CD8-positive, alpha-beta T cell (primary cell): ENCODE measurements at places on chromosomes 5 and 9.

DNA sequence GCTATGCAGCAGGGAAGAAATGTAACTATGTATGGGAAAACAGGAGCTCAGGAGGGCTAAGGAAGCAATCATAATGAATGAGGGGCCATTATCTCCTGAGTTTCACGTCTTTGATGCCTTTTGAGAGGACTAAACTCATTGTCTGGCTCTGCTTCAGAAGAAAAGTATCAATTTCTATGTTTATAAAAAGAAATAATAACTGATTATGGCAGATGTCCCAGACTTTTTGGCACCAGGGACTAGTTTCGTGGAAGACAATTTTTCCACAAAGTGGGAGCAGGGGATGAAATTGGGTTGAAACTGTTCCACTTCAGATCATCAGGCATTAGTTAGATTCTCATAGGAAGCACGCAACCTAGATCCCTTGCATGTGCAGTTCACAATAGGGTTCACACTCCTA, 8.7 kb upstream of the IL7R start:
- no peak for DNase-seq

- no peak for DNase-seq
These were observed 658 bp downstream of the PCDHGC4 start for GRCh38 chr5:141485321-141486055.

DNA sequence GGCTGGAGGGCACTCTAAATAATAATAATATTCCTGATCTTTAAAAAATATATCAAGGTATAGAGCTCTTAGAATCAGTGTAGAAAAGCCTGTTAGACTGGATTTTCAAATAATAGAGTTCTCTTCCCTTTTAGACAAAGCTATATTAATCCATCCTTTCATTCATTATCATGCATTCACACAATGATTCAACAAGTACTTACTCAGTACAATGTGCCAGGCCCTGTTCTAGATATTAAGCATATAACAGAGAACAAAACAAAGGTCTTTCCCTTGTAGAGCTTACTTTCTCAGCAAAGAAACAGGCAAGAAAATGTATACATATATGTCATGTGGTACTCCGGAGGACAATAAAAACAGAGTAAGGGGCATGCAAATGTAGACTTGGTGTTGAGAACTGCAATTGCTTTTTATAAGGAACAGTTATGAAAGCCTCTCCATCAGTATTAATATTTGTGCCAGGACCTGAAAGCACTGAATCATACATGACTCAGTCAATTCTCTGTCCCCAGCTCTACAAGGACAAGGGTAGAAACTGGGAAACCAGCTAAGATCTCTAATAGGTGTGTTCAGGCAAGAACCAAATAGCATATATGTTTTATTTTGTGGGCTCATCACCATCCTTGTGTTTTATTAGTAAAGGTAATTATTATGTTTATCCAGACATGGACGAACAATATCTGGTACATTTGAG, 72.2 kb downstream of the PIP5K1B start:
- no peak for DNase-seq

- no peak for DNase-seq
These were observed 2.7 kb downstream of the BNC2 start for GRCh38 chr9:16867576-16868311.

- DNase-seq: no peak
These were observed 4.4 kb upstream of the FER start for GRCh38 chr5:108743319-108743718.

- no peak for DNase-seq
These were observed 36.1 kb upstream of the NDFIP1 start for GRCh38 chr5:142072488-142072887.
